ENCODE measurements at places on chromosomes 6 and 20. TPM values are rescaled to one million over a fixed set of nuclear protein-coding genes. Genes with fewer than 3 reads are reported as not detected.

Gene REM1
- polyA plus RNA-seq: not detected

Gene BPIFB1
- polyA plus RNA-seq: not detected

DNA sequence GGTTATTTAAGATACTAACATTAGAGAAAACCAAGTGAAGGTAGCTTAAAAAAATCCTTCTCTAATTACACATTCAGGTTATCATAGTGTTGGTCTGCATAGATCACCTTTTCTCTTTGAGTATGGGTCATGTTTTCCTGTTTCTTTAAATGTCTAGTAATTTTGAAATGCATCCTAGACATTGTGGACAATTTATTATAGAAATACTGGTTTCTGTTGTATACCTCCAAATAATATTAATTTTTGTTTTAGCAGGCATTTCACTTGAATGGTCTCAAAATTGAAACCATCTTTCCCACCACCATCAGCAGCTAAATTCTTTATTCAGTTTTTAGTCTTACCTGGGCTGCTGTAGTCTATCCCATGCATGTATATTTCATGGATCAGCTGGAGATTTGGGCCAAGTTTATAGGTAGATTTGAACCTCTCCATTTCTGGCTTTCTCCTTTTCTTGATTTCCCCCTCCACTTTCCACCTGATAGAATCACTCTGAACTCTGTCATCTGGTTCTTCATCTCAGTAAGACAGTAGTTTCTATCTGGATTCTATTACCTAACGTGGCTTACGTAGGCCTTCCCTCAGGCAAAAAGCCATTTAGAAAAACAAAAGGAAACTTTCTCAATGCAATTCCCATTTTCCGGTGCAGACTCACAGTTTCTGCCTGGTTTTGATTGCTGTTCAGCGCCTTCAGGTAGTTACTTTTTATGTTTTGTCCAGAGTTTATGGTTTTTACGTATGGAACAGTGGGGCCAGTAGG lies 52.3 kb downstream of the ZFAND3 start:
- no peaks in the 10 kb centered on the region for H3K27me3 ChIP-seq
- peaks cover 37% of the 10 kb centered on the region for H3K4me1 ChIP-seq
- no peak for DNase-seq
- H3K4me3 ChIP-seq: no peak overlapping the region
- H3K36me3 ChIP-seq: no peaks in the 10 kb centered on the region

DNA sequence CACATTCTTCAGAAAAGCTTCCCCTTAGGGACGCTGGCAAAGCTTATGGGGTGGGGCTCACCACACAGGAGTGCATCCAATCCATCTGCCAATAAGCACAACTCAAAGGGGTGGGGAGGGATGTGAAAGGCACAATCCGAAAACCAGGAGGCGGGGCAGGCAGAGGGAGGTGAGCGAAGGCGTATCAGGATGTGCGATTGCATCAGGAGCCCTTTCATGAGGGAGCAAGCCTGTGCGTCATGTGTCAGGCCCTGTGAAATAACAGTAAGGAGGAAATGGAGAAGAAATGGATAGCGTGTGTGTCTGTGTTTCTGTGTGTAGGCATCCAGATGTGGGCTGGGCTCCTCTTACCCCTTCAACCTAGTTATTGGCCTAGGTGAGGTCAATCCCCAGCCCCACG lies 382.4 kb upstream of the CDH4 start:
- H3K4me3 ChIP-seq: no peak overlapping the region
- no peaks in the 10 kb centered on the region for H3K36me3 ChIP-seq
- no peaks in the 10 kb centered on the region for H3K27me3 ChIP-seq
- no peaks in the 10 kb centered on the region for H3K4me1 ChIP-seq
- no peak for DNase-seq

GRCh38 chr6:169215201-169215681 lies 38.4 kb downstream of the THBS2 start:
- peak overlapping the region; percentile 63 for H3K4me3 ChIP-seq
- H3K4me1 ChIP-seq: peaks cover 33% of the 10 kb centered on the region
- peak; percentile 65 for DNase-seq
- peak overlapping the region; percentile 88 for H3K27ac ChIP-seq

GRCh38 chr6:145423936-145424335 lies 311.4 kb downstream of the EPM2A start:
- H3K4me3 ChIP-seq: no peak overlapping the region
- no peaks in the 10 kb centered on the region for H3K4me1 ChIP-seq
- no peak overlapping the region for H3K27ac ChIP-seq
- DNase-seq: no peak

- H3K27ac ChIP-seq: no peak overlapping the region
- H3K4me3 ChIP-seq: no peak overlapping the region
- DNase-seq: no peak
- no peaks in the 10 kb centered on the region for H3K4me1 ChIP-seq
- no peaks in the 10 kb centered on the region for H3K36me3 ChIP-seq
Measured at GRCh38 chr6:116139917-116140316, 14.0 kb upstream of the COL10A1 start.

Gene MTFR2
- polyA plus RNA-seq: 0.79 TPM

DNA sequence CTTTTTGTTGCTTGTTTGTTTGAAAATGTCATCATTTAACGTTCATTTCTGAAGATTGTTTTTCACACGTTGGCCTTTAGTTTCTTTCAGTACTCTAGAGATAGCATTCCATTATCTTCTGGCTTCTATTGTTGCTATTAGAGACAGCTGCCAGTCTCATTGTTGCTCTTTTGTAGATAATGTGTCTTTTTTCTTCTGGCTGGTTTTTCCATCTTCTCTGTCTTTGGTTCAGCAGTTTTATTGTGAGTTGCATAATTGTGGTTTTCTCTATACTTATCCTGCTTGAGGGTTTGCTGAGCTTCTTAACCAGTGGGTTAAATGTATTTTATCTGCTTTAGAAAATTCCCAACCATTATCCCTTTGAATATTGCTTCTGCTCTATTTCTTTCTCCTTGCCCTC lies 23.2 kb upstream of the AIG1 start:
- no peak for DNase-seq
- H3K4me1 ChIP-seq: no peaks in the 10 kb centered on the region
- H3K27ac ChIP-seq: no peak overlapping the region
- H3K4me3 ChIP-seq: no peak overlapping the region

Gene ELOVL2
- not detected for polyA plus RNA-seq

DNA sequence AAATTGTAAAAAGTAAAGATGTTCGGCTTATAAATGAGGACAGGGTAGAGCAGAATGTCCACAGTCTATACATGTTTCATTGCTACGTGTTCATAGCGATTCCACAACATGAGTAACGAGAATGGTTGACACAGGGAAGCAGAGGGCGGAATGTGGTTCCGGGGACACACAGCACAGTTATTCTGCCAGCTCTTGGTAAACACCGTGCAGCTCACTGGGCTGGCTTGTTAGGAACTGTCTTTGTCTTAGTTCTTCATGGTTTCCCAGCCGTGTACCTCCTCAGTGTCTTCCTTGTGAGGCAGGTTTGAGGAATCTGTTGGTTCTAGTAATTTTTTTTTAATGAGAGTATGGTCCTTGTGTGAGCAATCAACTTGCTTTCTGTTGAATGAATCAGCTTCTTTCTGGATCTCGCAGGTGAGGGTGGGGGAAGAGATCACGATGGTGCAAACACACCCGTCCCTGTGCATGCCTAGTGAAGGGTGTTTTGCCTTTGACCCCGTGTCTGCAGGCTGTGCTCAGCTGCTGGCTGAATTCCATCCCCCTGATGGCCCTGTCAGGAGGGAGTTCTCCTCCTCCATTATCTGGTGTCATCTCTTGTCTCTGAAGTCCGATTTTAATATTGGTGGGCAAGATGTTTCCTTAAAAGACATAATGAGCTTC lies 168.2 kb downstream of the SMOC2 start:
- H3K27me3 ChIP-seq: no peaks in the 10 kb centered on the region
- DNase-seq: no peak
- no peaks in the 10 kb centered on the region for H3K4me1 ChIP-seq
- H3K36me3 ChIP-seq: no peaks in the 10 kb centered on the region
- no peak overlapping the region for H3K4me3 ChIP-seq

DNA sequence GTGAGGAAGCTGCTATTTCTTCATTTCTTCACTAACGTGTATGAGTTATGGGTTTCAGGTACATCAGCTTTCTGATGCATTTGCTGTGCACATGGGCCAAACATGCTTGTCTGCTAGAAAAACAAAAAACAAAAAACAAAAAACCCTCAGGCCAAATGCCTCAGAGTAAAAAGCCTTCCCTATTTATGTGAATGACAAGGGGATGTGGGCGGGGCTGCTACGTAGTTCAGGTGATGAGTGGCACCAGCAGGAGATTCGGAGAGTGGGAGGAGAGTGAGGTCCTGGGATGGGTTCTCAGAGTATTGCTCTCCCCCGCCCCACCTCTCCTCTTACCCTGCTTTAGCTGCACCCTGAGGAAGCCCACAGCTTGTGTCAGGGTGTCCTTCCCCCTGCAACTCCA lies 596.8 kb upstream of the JAG1 start:
- no peaks in the 10 kb centered on the region for H3K27me3 ChIP-seq
- no peak overlapping the region for H3K4me3 ChIP-seq
- H3K4me1 ChIP-seq: no peaks in the 10 kb centered on the region
- H3K36me3 ChIP-seq: no peaks in the 10 kb centered on the region
- DNase-seq: no peak

GRCh38 chr6:167904791-167905190 lies 78.1 kb downstream of the AFDN start:
- no peaks in the 10 kb centered on the region for H3K36me3 ChIP-seq
- DNase-seq: no peak
- H3K27me3 ChIP-seq: no peaks in the 10 kb centered on the region
- no peak overlapping the region for H3K27ac ChIP-seq

Gene GPX6
- polyA plus RNA-seq: not detected

DNA sequence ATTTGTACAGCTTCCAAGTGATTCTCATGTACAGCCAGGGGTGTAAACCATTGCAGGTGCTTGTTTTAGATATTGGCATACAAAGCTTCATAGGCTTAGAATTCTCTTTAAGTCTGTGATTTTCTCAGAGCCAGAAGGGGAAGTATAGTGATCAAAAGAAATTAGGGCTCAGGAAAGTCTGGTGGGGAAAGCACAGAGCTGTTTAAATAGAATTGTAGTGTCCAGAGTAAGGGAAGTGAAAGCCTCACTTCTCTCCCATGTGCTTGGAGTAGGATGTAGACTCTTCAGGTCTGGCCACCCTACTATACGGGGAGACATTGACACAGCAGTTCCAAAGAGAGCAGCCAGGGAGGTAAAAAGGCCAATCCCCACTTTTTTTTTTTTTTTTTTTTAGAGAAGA lies 10.4 kb downstream of the GCNT2 start:
- H3K27me3 ChIP-seq: no peaks in the 10 kb centered on the region
- H3K4me3 ChIP-seq: peak overlapping the region; percentile 87
- H3K27ac ChIP-seq: peak overlapping the region; percentile 81
- DNase-seq: peak; percentile 86
- peaks cover 76% of the 10 kb centered on the region for H3K4me1 ChIP-seq

Gene ENPP3
- polyA plus RNA-seq: not detected

Gene LRRC73
- polyA plus RNA-seq: not detected

Data from CD14-positive monocyte (primary cell).